ENCODE measurements at places on chromosomes 6 and 20.
A peak's percentile ranks its signal among the peaks of the same experiment; 100 is the strongest.

- DNase-seq: no peak
These were observed 144.4 kb upstream of the GJE1 start for GRCh38 chr6:141988327-141988726.

GRCh38 chr20:62949962-62950361 is 2.5 kb upstream of the SLC17A9 start:
- DNase-seq: no peak

GRCh38 chr20:11780765-11781369 is 136.8 kb upstream of the BTBD3 start:
- DNase-seq: no peak

- DNase-seq: no peak
These were observed 391.9 kb downstream of the CD109 start for GRCh38 chr6:74087899-74088298.

GRCh38 chr6:16748025-16748319 is 13.3 kb downstream of the ATXN1 start:
- no peak for DNase-seq

DNA sequence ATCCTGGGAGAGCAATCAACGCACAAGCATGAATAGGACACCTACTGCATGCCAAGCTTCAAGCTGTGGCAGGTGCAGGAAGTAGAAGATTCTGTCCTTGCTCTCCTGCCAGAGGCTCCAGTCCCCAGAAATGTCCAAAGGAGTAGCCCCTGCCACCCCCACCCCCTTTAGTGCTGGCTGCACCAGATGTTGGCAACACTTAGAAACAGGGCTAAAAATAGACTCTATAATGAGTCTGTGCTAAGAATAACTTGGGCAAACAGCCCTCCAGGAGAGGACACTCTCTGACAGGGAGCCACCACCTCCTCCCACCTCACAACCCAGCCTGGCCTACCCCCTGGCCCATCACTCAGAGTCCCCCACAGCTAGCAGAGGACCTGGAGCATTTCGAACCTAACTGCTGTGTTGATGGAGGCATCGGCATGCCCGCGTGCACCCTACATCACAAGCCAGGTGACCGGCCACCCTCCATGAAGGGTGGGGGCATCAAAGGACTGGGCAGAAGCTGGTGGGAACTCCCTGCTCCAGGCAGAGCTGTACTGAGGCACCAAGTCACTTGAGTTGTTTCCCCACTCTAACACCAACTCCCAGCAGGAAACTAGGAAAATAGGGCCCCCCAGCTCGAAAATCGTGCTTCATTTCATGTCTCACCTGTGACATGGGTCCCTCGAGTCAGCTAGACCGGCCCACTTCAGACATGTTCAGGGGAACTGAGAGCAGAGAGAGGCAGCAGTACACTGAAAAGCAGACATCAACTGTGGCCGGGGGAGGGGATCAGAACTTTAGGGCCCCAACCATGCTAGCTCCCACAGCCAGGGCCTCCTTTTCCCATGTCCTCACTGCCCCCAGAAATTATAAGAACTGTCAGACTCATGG is 18.7 kb downstream of the TFEB start:
- no peak for DNase-seq

DNA sequence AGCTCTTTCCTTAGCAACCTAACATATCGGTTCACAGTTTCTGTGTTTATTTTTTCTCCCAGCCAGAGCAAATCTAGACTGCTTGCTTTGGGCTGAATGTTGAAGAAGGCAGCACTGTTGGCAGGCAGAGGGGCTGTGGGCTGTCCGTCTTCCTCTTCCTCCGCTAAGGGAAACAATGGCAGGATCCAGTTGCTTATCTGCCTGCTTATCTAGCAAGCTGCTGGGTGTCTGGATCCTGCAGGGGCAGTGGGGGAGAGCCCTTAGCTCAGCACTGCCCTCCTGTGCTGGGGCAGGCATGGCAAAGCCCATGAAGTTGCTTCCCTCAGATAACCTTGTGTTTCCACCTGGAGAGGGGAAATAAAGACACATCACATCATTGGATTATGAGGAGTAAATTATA is 92.7 kb upstream of the CD93 start:
- no peak for DNase-seq

DNA sequence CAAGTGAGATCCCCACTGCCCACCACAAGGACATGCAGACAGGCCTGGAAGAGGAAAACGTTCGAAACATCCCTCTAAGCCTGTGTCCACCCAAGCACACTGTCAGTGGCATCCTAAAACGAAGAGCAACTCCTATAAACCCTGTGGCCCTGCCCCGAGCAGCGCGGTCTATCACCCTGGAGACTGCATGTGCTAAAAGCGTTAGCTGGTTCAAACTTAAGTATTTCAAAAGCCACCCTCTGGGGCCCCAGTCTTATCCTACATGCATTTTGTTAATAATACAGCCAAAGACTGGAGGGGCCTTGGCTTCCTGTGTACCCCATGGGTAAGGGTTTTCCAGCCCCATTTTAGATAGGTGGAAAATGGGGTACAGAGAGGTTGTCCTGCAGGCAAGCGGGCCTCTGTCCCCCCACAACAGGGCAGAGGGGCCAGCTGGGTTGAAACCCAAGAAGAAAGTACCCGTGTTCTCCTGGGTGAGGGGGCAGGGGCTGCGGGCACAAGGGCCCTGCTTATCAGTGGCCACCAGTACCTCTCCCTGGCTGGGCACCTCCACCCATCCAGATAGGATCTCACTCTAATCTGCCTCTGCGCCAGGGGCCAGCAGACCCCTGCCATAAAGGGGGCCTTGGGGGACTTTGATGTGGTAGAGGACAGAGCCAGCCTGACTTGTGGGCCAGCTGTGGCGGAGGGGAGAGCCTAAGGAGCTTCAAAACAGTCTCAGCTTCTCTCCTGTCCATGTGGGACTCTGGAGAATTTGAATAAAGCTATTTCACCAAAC is 28.3 kb downstream of the PREX1 start:
- DNase-seq: no peak

DNA sequence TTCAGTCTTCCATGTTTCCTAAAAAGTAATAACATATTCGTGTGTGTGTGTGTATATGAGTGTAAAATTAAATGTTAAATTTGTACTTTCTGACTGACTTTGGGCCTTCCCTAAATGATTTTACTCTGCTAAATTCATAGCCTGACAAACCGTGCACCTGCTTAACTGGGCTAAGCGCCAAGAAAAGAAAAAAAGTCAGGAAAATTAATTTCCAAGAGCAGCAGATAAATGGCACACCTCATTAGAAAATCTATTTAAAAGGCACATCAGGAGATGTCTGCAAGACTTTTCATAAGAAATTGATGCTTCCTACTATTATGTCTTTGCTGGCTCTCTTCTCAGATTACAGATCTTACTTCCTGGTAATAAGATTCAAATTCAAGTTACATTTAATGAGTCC is 72.4 kb downstream of the TRDN start:
- DNase-seq: no peak

DNA sequence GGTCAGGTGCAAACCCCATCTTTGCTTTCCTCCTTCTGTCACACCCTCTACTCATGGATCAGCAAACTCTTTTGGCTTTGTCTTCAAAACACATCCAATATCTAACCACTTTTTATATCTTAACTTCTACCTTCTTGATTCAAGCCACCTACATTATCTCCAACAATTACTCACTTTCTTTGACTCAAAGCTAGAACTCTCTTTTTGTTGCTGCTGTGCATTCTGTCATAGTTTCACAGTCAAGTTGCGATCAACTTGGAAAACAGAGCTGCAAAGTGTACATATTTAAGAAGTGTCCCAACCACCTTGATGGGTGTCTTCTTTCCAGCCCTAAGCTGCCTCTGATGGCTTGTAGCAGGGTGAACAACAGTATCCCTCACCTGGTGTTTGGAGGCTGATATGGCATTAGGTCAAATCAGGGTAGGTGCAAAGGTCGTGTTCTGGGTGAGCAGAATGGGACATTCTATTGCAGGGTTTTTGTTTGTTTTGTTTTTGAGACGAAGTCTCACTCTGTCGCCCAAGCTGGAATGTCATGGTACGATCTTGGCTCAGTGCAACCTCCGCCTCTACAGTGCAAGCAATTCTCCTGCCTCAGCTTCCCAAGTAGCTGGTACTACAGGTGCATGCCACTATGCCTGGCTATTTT is 43.4 kb upstream of the RALGAPA2 start:
- no peak for DNase-seq

DNA sequence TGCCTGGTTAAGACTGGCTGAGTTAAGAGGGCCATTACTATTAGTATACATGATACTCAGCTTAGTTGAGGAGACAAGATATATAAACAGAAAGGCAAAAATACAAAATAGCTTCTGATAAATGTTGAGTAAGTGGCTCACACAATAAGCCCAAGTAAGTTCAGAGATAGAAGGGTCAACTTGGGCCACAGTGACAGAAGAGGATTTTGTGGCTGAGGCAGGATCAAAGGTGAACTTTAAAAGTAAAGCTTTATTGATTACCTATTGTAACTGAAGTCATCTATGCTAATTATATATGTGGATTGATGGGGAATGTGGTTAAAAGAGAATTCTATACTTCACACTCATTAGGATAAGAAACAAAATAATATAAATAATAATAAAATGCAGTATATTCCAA is 80.8 kb downstream of the PHACTR2 start:
- DNase-seq: no peak

GRCh38 chr6:70763754-70764510 is 96.2 kb downstream of the SMAP1 start:
- no peak for DNase-seq

GRCh38 chr6:87817183-87817582 is 115.2 kb upstream of the AKIRIN2 start:
- DNase-seq: no peak

DNA sequence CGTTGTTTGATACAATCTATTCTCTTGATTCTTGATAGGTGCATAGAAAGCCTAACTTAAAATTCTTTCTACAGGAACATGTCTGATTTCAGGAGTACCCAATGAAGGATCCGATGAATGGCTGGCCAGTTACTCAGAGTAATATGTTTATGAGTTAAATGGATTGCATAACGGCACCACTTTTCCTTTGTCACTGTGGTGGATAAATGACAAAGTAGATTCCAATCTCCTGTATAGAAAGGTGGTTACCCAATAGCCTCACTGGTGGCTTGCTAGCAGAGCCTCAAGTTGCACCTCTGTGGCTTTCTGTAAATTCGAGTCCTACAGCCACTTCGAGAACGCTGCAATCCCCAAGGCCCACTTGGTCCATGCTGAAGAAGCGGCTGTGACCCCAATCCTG is 28.4 kb downstream of the LHFPL5 start:
- no peak for DNase-seq

GRCh38 chr6:19805129-19805481 is 32.1 kb upstream of the ID4 start:
- peak; percentile 75 for DNase-seq

DNA sequence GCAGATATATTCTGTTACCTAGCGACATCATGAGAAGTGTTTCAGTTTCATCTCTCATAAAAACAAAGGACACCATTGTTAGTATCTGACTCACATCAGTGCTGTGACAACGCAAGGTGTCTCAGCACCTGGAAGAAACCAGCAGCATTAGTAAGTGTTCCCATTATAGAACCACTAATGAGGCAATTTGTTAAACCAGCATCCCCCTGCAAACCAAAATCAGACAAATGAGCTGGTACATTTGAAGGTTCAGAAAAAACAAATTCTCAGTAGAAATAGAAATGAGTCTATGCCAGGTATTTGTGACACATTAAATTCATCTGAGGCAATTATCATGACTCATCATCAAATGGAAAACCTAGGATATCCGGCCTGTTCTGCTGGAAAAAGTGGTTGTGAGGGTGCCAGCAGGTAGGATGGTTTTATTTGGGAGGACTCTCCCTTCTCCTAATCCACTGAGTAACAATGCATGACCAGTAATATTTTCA is 151.7 kb downstream of the TMEM200A start:
- DNase-seq: no peak

DNA sequence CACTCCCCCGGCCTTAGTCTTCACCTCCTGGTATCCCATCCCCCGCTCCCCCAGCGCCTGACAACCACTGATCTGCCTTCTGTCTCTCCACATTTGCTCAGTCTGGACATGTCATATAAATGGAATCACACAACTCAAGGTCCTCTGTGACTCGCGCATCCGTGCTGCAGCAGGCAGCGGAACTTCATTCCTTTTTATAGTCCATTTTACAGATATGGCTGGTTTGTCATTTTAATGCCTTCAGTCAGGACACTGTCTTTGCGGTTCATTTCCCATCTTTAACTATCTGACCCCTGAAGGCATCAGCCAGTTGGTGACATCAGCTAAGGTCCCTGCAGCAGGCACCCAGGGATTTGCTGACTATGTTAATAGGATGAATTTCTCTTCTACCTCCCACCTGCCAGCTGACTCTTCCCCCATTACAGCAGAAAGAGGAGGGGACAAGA is 125.7 kb downstream of the ZMYND8 start:
- DNase-seq: no peak

GRCh38 chr6:156980515-156980914 is 203.3 kb downstream of the ARID1B start:
- peak; percentile 35 for DNase-seq

DNA sequence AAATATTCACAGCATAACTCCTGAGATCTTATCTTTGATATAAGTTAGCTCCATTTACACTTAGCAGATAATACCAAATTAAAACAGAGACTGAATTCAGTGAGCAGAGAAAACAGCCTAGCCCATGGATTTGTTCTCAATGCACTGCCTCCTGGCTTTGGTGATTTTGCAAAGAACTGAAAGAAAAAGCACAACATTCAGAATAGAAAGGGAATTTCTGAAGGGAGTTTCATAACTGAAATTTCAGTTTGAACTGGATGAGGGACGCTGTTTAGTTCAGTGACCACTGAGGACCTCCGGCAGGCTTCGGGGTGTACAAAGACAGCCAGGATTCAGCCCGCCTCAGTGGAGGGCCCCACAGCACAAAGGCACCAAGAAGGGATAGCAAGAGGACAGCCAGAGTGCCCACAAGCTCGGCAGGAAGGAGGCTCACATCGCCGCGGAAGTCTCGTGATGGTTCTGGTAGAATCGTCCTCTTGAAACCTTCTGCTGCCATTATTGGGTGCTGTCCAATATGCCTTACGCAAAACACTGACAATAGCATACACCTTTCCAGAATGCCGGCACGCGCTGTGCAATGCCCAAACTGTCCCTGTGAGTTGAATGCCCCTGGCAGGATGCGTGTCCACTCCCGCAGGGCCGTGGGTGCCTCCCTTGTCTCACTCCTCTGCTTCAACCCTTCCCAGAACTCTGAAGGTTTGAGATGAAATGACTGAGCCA is 9.7 kb upstream of the IRF4 start:
- no peak for DNase-seq

GRCh38 chr6:132751306-132751705 is 6.4 kb downstream of the VNN2 start:
- no peak for DNase-seq

GRCh38 chr6:128246472-128247260 is 273.7 kb downstream of the PTPRK start:
- DNase-seq: no peak

DNA sequence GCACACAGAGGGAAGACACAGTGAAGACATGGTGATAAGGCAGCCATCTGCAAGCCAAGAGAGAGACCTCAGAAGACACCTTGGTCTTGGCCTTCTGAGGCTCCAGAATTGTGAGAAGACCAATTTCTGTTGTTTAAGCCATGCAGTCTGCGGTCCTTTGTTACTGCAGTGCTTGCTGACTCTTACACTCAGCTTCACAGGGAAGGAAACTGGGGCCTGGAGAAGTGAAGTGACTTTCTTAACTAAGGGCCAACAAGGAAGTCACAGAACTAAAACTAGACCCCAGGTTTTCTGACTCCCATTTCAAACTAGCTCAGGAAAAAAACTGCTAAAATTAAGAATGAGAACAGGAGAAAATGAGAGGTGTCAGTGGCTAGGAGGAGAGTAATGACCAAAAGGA is 74.3 kb downstream of the TNFRSF21 start:
- DNase-seq: no peak

GRCh38 chr20:40692240-40693011 is 3.4 kb upstream of the MAFB start:
- DNase-seq: no peak

GRCh38 chr6:140320081-140321080 is 945.9 kb upstream of the CITED2 start:
- no peak for DNase-seq

All from NCI-H748 treated with DMSO at 0.1 percent for 48 hours (cell line).